ENCODE measurements at places on chromosomes 5 and 9.

GRCh38 chr9:134222018-134222573 is 57.7 kb upstream of the RNU6ATAC start:
- no peak for DNase-seq

GRCh38 chr9:126965541-126966428 is 51.2 kb downstream of the RALGPS1 start:
- peak; percentile 43 for DNase-seq

GRCh38 chr5:55994495-55994997 is at the start of gene IL6ST:
Gene IL6ST, minus strand, starts transcription at chr5:55994963. Its CDS starts 18,685 bp downstream, at chr5:55976278.
- DNase-seq = peak; percentile 38

DNA sequence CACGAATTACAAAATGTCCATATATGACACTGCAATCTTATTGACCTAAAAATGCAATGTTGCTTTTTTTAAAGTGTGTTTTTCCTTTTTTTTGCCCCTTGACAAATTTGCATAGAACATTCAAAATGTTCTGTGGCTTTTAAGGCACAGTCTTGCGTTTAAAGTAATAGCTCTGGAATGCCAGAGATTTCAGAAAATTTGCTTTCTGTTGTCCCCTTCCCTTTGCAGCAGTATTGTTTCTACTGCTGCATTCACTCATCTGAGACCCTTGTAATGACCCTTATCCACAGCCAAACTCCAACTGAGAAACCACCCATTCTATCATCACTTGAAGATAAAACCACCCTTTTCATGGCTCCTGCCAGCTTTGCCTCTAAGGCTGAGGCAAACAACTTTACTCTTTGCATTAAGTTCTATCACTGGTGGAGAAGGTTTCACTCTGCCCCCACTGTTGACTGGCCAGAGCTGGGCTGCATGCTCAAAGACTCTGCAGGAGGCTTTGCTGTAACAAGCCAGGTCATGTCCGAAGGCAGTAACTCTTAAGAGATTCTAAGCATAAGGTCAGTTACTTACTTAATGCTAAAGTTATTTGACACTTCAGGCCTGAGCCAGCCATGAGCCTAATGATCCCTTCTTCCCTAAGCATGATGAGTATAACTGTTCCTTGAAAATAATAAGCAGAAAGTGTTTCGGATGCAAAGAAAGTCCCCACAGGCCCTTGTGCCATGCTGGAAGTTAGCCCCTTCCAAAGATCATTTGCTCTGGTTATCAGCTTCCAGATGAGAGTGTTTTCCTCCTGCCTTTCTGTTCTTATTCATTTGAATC is 101.9 kb downstream of the CD180 start:
- DNase-seq = no peak

DNA sequence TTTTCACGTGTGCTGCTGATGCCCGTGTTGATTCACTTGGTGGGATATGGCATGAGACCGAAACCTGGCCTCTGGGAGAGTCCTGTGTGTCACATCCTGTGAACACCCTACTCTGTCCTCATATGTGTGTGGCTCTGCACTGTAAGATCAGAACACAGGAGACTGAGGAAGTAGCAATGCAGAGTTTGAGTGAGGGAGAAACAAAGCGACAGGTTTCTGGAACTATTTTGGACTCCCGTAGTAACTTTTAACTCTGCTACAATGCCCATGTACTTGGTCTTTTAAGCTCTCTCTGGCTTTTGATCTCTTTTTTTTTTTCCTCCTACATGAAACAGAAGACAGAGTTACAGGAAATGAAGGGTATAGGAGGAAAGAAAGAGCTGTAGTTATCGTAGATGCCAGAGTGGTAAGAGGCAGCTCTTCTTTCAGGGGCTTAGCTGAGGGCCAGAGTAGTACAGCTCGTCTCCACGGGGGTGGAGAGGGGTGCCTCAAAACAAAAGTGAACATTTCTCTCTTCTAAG is 26.6 kb downstream of the GRAMD2B start:
- peak; percentile 75 for DNase-seq

DNA sequence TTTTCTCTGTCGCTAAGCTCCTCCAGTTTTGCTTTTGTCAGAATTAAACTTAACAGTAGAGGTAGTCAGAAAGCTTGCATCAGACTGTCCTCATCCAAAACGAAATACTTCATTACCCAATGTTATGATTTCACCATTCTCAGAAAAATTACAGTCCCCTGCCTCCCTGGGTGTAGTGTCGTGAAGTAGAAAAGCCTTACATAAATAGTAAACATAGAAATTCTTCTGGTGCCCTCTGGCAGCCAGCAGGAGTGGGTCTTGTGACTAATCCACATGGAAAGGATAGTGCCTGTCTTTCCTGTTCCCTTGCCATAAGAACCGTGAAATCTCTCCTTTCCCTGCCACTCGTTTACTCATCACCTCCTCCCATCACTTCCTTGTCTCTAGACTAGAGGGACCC is 230.6 kb downstream of the GNA14 start:
- no peak for DNase-seq

- no peak for DNase-seq
Observed at GRCh38 chr9:38406476-38407186, 14.1 kb downstream of the ALDH1B1 start.

GRCh38 chr5:44565902-44566301 is 176.7 kb upstream of the FGF10 start:
- no peak for DNase-seq

DNA sequence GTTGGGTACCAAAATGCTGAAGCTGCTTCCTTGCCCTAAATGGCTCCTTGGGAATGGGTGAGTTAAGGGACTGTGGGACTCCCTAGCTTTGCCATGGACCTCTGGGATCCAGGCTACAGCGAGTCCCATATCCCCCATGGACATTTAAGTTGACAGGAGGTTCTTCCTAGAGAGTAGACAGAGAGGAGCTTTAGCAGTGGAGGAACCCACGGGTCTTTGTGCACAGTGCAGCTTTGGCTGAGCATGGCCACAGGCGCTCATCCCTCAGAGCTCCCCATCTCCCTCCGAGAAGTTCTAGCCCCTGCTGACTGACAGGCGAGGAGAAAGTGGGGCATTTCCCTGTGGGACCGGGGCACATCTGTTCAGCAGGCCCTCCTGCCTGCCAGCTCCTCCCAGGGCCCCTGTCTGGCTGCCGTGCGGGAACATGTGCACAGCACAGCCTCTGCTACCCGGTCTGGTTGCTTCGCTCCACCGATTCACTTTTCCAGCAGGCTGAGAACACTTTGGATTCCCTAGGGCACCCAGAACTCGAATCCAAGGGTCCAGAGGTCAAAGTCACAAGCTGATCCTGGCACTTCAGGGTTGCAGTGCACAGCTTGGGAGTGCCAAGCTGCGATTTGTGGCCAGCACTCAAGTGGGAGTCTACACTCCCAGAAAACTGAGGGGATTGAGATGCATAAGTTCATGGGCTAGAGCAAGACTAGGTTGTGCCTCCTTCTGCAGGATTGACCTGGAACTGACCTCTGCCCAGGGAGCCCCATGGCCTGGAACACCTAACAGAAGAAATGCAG is 40.6 kb upstream of the DMRTA1 start:
- DNase-seq = no peak

- no peak for DNase-seq
Observed at GRCh38 chr9:29613773-29614172, 2040.5 kb upstream of the C9orf72 start.

DNA sequence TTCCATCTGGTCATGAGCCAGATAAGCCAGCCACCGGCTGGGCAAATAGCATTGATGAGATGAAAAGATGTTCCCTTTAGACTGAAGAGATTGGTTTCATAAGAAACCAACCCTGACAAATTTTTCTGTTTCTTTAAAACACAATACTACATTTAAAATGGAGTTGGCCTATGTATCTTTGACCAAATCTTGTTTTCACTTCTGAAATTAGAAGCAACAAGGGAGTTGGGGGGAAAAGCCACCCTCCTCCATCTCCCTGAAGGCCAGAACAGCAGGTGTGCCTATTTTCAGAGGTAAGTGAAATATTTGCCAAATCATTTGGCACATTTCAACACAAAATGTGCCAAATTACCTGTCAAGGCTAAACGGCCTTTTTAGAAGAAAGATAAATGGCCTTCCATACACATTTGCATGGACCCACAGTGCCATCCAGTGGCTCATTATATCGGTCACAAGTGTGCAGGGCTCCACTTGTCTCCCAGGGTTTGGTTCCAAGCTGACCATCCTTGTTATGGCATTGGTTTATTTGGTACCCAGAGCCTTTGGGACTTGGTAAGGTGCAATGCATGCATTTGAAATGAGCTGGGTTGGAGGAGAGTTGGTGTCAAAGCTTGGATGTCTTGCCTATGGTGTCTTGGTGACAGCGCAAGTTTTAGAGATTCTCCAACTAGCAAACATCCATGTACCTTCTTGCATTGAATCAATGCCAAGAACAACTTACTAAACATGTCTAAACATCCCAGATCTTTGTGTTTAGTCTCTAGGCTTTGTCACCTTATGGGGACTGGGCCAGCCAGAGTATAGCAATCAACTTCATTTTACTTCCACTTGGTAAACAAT is 372.0 kb upstream of the KIF2A start:
- no peak for DNase-seq

DNA sequence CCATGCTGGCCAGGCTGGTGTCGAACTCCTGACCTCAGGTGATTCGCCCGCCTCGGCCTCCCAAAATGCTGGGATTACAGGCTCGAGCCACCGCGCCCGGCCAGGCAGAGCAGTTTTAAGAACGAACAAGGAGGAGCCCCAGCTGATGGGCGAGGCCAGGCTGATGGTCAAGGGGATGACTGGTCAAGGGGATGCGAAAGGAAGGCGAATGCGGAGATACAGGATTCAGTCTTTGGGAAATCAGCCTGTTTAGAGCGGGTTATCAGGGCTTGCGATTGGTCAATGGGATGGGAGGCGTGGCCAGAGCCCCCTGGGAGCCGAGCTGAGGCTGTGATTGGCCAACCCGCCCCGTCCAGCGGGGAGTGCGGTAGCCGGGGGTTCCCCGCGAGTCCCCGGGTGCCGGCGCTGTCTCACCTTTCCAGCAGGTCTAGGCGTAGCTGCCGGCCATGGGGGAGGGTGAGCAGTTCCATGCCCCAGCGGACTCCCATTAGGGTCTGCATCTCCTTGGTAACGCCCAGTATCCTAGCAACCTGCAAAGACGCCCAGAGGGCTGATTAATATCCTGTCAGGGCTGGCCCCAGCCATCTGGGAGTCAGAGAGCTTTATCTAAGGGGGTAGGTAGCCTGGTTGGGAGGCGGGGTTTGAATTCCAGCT is 7.5 kb upstream of the TOR2A start:
- no peak for DNase-seq

DNA sequence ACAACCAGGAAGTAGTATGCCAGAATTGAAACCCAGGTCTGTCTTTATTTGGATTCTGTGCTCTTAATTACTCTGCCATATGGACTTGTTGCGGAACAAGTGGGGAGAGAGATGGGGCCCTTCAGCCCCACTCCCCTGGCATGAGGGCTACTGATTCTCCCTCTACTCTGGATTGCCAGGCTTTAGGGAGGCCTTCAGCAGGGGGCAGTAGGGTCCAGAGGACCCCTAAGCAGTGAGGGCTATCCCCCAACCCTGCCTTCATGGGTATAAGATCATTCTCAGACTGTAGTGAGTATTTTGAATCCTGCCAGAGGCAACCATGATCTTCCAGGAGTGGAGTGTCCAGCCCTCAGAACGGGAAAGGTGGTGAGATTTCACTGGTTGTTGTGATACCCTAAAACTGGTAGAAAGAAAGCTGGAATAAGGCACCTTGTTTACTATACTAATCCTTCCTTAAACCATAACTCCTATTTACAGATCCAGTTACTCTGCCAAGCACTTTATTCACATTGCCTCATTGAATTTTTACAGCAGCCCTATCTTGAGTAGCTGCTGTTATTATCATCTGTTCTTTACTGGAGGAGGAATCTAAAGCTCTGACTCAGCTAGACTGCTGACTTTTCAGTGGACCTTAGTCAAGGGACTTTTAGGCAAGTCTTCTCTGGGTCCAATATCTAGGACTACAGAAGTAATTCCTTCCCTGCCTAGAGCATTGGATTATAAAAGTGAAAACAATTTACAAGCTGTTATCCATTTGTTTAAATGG is 31.3 kb upstream of the LARP1 start:
- DNase-seq = no peak

GRCh38 chr5:146098047-146098446 is 7.3 kb downstream of the PLAC8L1 start:
- DNase-seq = no peak

DNA sequence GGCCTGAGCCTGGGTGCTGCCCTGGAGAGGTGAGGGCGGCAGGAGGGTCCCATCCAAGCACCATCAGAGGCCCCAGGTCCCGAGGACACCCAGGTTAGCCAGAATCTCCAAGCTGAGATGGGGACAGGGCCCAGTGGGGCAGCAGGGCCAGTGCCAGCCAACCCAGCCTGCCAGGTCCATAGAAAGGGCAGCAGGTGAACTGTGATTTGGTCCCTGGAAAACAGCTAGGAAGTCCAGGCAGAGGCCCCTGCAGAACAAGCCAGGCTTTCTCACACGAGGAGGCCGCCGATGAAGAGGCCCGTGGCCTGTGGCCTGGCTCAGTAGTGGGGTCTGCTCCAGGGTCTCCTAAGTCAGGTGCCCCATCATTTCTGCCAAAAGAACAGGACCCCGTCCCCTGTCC is 2.0 kb downstream of the AGPAT2 start:
- DNase-seq = no peak

GRCh38 chr5:112917453-112917995 is 4.5 kb downstream of the REEP5 start:
- DNase-seq = peak; percentile 17

- no peak for DNase-seq
Observed at GRCh38 chr9:100803956-100804355, 224.6 kb upstream of the PLPPR1 start.

- DNase-seq = no peak
Observed at GRCh38 chr5:151896031-151896691, 28.5 kb downstream of the GLRA1 start.

DNA sequence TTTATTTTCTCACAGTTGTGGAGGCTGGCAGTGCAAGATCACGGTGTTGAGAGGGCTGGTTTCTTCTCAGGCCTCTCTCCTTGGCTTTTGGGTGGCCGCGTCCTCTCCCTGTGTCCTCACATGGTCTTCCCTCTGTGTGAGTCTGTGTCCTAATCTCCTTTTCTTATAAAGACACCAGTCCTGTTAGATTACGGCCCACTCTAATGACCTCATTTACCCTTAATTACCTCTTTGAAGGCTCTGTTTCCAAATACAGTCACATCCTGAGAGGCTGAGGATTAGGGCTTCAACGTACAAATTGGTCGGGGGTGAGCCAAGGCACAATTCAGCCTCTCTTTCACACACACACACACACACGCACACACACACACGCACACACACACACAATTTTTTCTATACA is 73.0 kb downstream of the UGCG start:
- DNase-seq = no peak

- DNase-seq = no peak
Observed at GRCh38 chr5:75509546-75509945, 1.9 kb downstream of the CERT1 start.

- no peak for DNase-seq
Observed at GRCh38 chr5:135116160-135116561, 82.1 kb upstream of the PITX1 start.
